Stimulated activated CD8-positive, alpha-beta memory T cell treated with anti-CD3 and anti-CD28 coated beads, Interleukin-4, amount 100 ng/mL, for 48 hours (primary cell): ENCODE measurements at places on chromosomes 11 and 22.

- DNase-seq, result no peak
Measured at GRCh38 chr11:121406291-121406690, 45.8 kb upstream of the SORL1 start.

GRCh38 chr22:46260038-46260437 is 3.1 kb downstream of the PKDREJ start:
- no peak for DNase-seq

- DNase-seq, result no peak
Measured at GRCh38 chr11:97764605-97765004, 1256.1 kb upstream of the CNTN5 start.

- DNase-seq, result no peak
Measured at GRCh38 chr22:27726686-27727449, 74.7 kb downstream of the MN1 start.

- DNase-seq, result no peak
Measured at GRCh38 chr22:20671409-20672081, 102.4 kb upstream of the SERPIND1 start.

GRCh38 chr11:62976109-62976508 is 8.7 kb downstream of the SLC22A6 start:
- DNase-seq, result no peak

GRCh38 chr11:20056950-20057943 is 103.0 kb downstream of the DBX1 start:
- DNase-seq, result no peak

GRCh38 chr11:123298488-123299447 is 103.7 kb upstream of the CLMP start:
- no peak for DNase-seq

GRCh38 chr11:100961633-100962032 is 168.0 kb downstream of the PGR start:
- no peak for DNase-seq

DNA sequence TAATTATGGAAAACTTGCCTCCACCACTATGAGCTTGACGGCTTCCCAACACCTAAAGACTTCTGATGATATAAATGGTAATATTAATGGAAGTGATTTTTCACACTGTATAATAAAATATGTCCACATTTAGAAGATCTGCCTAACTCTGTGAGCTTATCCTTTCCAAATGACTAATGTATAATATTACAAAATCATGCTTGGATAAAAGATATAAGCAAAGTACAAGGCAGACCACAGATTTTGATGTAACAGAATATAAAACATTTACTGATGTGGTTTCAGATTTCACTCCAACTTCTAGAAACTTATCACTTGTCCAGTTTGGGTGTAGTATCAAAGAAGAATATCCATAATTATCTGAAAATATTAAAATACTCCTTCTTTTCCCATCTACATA is 36.9 kb downstream of the GALNT18 start:
- DNase-seq, result no peak

DNA sequence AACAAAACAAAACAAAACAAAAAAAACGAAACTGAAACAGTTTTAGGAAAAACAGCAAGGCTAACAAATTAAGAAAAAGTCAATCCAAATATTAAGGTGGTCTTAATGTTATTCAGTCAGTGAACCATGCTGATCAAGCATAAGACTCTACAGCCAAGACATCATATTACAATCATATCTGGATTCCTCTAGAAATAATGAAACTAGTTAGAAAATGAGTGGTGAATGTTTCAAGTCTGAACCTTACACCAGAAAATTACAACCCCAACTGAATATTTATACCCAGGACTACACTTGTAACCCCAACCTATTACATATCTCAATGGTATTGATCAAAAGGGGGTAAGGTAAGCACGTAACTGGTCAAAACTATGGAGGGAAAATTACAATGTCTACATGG is 48.8 kb downstream of the ACAT1 start:
- DNase-seq, result no peak

- DNase-seq, result no peak
Measured at GRCh38 chr11:119716582-119717498, 12.2 kb downstream of the NECTIN1 start.

DNA sequence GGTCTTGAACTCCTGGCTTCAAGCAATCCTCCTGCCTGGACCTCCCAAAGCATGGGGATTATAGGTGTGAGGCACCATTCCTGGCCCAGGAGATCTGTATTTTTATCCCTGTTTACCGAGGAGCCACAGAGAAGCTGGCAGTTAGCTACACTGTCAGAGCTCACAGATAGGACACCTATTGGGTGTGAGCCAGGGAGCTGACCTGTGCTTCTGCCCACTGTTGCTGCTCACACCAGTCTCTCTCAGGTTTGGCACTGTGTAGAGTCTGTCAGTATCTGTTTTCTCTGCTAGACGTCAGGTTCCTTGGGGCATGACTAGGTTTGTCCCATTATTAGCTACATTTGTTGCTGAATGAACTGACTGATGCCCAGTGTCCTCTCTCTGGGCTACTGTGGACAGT is 17.5 kb downstream of the PPP6R2 start:
- DNase-seq, result no peak

DNA sequence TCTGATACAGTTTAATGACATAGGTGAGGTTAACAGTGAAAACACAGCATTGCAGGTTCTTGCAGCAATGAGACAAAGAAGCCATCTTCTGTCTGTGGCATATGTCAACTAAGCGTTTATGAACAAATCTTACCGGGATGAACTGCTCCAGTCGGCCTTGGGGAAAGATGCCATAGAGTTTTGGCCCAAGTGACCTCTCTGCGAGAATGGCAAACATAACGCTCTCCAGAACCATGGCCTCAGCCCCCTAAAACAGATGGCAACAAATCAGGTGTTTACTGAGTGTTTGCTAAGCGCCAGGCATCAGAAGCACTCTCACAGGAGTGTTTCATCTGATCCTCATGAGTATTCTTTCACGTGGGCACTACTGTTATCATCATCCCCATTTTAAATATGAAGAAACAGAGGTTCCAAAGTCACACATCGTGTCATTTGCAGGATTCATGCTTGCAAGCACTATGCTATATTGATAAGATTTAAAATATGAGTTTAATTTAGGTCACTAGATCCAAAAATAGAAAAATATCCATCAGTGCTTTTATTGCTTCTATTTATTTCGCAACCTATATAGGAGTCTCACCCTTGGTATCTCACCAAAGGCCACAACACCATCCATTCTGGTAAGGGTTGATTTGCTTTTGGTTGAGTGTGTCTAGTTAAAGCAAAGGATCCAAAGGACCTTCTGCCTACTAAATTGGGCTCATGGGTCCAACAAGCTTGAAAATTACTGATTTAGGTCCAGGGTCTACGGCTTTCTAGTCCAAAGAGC is 35.9 kb downstream of the TCIRG1 start:
- no peak for DNase-seq

DNA sequence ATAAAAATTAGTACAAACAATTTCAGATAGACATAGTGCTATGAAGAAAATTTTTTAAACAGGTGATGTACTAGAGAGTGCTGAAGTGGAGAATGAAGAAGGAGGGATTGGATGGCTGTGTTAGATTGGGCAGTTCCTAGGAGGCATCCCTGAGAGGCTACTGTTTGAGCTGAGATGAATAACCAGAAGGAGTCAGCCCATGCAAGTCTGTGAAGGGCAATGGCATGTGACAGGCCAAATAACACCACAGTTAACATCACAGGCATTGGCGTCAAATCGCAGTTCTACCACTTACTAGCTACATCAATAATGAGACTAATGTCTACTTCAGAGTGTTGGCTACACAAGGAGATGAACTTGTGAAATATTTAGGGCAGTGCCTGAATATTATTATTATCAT is 35.4 kb downstream of the HORMAD2 start:
- no peak for DNase-seq

DNA sequence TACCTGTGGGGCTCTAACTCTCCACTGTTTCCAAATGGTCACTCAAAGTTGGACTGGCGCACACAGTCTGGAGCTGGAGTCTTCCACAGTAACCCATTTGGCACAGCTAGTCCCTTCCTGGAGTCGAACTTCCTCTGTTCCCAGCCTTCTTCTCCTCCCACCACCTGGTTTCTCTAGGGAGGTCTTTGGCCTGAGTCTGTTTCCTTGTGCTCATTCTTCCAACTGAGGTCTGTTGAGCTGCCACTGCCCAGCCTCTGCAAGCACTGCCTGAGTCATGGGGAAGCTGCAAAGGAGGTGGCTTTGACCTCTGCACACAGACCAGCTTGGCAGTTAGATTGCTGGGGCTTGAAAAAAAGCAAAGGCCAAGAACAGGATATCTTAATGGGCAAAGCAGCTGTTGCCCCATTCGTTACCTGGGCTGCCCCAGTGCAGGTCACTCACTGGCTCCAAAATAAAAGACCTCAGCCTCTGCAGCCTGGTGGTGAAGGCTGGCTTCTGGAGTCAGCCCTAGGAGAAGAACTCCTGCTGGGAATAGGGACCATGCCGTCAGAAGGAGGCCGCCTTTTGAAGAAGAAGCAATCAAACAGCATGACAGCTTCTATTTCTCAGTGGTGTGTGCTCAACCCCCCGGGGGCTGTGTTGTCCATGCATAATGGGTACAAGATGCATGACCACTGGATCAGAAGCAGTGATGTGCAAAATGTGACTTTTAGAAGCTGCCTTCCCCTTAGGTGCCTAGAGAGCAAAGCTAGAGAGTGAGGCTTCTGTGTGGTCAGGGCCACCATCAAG is 3.0 kb downstream of the ADAMTS15 start:
- no peak for DNase-seq

- DNase-seq, result no peak
Measured at GRCh38 chr11:46463701-46464421, 72.3 kb upstream of the CHRM4 start.

- no peak for DNase-seq
Measured at GRCh38 chr22:29093030-29093429, 20.2 kb downstream of the KREMEN1 start.

DNA sequence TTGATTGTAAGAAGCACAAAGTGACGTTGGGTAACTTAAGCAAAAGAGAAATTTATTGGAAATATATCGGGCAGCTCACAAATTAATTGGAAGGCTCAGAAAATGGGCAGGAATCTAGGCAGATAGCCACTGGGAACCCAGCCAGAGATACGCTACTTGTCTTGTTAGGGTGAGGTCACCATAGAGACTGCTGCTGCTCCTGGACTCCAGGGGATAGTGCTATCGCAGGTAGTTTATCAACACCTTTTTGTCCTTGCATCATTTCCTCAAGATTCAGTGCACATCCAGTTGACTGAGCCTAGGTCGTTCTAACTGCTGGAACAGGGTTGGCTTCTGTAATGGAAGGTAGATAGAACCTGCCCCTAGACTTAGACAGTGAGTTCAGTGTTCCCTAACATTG is 19.6 kb downstream of the AMOTL1 start:
- no peak for DNase-seq

DNA sequence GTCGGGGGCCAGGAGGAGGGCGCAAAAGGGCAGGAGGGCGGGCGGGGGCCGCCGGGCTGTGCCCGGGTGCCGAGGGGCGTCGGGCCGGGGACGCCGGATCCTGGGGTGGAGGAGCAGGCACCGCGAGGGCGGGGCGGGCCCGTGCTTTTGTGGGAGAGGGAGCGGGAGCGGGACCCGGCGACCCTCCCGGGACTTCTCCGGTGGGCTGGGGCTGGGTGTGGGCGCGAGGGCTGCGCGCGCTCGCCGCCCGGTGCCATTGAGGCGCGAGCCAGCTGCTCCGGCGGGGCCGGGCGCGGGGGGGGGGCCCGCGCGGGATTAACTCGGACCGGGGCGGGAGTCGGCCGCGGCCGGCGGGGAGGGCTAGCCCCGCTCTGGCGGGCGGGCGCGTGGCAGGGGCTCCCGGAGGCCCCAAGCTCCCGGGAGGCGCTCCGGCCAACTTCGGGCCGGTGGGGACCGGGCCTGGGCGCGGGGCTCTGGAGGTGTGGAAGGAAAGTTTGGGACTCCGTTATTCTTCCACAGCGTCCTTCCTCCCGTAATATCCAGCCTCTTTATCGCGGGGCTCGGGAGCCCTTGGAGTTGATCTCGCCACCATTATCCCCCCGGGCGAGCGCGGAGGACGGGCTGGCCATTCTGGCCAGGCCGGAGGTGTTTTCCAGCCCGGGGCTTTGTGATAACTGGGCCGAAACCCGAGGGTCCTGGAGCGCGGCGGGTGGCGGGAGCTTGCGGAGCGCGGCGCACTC is 936 bp downstream of the CECR2 start:
- no peak for DNase-seq

DNA sequence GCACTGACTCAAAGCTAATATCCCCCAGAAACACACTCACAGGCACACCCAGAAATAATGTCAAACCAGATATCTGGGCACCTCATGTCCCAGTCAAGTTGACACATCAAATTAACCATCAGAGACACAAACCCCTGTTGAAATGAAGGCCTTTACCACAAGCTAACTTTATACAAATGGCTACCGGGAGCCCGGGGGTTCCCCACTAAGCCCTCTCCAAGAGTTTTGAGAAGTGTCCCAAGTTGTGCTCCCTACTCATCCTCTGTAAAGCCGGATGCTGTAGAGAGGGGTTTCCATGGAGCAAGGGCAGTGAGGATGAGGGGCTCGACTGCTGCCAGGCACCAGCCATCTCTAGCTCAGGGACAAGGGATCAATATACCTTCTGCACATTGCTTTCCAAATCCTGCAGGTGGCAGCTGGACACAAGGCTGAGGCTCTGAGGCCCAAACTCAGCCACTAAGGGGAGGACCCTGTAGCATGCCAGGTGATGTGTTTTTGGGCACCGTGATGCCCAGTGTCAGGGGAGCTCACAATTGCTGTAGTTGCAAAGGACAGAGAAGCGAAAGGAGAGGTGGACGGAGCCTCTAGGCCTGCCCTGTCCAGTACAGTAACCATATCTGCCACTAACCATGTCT is 145.7 kb downstream of the TTC17 start:
- DNase-seq, result no peak

- no peak for DNase-seq
Measured at GRCh38 chr11:73171436-73172161, 29.5 kb upstream of the FCHSD2 start.

- DNase-seq, result no peak
Measured at GRCh38 chr22:29587938-29588699, 7.2 kb upstream of the NIPSNAP1 start.

DNA sequence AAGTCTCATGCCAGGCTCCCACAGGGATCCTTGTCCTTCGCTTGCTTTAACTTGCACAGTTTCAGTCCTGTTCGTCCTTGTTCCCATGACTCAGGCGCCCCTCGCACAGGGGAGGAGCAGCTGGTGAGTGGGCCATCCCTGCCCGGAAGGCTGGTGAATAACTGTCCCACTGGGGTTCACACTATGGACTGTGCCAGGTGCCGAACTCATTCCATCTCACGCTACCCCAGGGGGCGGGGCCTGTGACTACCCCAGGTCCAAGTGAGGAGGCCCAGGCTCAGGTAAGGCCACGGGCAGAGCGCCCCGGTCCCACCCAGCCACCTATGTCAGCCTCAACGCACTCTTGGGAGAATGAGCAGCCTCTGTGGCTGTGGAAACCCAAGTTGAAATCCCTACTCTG is 7.2 kb upstream of the CARD10 start:
- no peak for DNase-seq

DNA sequence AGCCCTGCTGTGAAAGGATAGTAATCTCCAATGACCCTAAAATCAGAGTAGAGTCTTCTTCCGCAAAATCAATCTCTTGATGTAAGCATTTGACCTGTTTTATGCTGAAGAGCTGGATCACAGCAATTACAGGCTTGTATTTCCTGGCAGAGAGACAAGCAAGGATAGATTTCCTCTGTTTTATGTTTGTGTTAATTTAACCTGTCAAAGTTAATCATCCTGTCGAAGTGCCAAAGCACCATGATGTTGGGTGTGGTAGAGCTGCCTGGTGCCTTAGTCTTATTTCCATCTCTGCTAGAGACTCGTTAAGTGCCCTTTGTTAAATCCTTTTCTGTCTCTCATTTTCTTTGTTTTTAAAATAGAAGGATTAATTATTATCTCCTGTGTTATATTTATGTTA is 248.1 kb downstream of the CNTN5 start:
- no peak for DNase-seq
